Natural killer cell treated with Interleukin-12 subunit alpha and Interleukin-12 subunit beta and Interleukin-15 and Interleukin-18, amount 100 ng/mL, for 72 hours (primary cell): ENCODE measurements at places on chromosomes 11 and 22.

GRCh38 chr11:46564459-46564858 lies 29.4 kb downstream of the AMBRA1 start:
- no peak for DNase-seq

DNA sequence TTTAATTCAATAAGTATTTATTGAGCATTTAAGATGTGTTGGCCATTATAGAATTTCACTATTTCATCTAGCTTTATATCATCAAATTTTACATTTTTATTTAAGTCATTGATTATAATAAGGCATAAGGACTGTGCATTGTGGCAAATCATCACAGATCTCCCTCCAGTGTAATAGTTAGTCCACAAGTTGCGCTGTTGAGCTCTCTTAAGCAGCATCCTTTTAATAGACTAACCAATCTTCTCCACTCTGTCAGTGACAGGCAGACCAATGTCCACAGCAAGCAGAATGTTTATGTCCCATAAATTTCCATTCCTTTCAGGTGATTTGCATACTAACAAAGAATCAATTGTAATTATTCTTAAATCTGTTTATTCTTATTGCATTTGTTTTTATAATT lies 595.3 kb upstream of the CCDC90B start:
- DNase-seq = no peak

DNA sequence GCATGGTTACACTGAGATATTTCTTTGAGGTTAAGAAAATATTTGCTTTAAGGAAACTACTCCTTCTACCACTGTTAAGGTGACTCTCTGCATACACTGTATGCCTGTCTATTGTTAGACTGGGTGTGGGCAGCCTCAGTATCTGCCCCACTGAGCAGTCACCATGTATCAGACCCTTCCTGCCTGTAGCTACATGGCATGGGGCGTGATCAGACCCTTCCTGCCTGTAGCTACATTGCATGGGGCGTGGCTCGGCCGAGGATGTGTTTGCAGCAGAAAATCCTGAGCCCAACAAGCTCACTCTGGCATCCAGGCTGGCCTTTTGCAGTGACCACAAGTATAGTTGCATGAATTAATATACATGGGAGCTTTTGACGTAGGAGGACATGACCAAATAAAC lies 669.4 kb downstream of the OPCML start:
- no peak for DNase-seq

- DNase-seq = no peak
Observed at GRCh38 chr11:22957786-22958185, 97.5 kb upstream of the CCDC179 start.

- no peak for DNase-seq
Observed at GRCh38 chr11:121337740-121338272, 45.2 kb downstream of the SC5D start.

DNA sequence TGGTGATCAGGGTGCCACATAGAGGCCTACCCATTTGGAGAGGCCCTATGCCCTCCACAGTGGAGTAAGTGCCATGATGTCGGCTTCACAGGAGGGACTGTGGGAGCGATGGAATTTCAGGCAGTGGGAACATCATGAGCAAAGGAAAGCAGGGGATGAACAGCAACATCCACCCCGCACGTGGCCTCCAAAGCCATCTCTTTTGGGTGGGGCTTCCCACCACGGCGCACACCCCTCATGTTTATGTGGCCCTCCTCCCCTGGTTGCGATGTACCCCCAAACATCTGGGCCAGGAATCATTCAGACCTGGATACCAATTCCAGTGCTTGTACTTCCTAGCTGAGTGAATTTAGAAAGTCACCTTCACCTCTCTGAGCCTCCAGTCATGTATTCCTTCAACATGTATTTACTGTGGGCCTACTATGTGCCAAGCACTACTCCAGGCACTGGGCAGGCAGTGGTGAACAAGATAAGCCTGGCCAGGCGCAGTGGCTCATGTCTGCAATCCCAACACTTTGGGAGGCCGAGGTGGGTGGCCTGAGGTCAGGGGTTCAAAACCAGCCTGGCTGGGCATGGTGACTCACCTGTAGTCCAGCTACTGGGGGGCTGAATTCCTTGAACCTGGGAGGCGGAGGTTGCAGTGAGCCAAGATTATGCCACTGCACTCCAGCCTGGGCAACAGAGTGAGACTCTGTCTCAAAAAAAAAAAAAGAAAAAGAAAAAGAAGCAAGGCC lies 1.8 kb upstream of the MAFF start:
- no peak for DNase-seq

- DNase-seq = no peak
Observed at GRCh38 chr11:120603071-120603470, 91.5 kb downstream of the GRIK4 start.

DNA sequence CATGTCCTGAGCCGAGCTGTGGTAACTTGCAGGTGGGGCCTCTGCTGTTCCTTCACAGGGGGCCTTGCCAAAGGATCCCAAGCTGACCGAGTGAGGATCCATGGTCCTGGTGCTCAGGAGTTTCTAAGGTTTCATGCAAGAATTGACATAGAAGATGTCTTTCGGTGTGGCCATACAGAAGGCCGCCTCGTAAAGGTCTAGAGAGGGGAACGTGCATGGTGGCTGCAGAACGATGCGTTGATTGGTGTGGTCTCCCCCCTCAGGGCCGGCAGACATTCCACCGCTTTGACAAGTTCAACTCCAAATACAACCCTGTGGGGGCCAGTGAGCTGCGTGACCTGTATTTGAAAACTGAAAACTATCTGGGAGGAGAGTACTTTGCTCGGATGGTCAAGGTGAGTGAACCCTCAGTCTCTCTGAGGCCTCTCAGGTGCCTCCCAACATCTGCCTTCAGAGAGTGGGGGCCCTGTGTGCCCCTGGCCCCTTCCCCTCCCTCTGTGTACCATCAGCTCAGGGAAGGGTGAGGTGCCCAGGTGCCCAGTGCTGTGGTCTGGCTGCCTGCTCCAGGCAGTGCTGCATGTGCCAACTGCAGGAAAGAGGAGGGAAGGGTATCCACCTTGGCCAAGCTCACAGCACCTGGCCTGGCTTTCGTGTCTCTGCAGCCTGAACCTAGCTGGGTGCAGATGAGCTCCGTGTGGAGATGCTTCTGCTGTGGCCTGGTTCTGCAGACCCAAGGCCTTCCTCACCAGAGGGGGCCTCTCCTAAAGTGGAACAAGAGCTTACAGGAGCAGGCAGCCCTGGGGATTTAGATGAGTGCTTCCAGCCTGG lies 39.8 kb downstream of the AMPD3 start:
- peak; percentile 47 for DNase-seq

GRCh38 chr22:17120281-17120680 lies 879 bp downstream of the TMEM121B start:
- DNase-seq = peak; percentile 64

DNA sequence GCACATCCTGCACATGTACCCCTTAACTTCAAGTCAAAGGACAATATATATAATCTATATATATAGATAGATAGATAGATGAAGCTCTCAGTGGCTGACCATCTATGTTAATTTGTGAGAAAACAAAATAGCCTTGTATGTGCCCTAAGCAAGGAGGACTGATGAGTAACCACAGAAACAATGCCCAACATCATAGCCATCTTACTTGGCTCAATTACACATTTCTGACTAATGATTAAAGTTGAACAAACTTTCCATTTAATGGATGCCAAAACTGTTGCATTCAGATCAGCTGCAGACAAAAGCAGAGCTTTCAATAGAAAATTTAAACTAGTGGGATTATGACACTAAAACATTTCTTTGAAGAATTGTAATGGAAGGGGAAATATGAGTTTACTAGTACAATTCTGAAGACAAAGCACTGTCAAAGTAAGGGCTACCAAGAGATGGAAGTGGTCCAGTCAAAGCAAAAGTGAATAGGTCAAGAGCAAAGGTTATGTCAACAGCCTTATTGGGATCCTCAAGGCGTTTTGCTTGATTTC lies 1188.2 kb upstream of the RAG2 start:
- DNase-seq = no peak

DNA sequence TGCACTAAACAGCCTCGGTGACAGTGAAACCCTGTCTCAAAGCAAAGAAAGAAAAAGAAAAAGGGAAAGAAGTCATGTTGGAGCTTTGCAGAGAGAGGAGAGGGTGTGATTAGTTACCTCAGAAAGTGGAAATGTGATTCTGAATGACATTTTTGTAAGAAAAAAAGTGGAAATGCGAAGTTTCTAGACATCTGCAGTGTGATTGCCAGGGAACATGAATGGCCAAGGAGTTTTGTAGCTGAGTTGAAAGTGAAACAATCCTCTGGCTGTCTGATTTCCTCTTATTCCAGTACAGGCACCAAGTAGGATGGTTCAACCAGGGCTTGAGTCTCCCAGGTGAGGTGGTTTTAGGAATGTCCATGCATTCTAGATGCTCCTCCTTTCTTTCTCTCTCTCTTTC lies 17.8 kb upstream of the SYVN1 start:
- DNase-seq = no peak

DNA sequence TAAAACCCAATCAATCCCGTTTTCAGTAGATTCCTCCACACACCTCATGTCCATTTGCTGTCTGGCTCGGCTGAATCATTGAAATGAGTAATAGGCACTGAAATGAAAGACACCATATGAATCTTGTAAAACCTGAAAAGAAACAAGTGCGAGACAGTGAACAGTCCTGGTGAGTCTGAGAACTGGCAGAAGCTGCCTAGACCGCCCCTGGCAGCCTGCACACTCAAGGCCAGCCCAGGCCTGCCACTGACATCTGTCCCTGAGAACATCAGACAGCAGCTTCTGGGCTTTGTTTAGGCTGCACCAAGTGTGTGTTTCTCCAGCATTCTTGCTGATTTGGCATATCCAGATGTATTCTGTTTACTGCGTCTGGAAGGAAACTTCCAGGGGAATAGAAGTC lies 44.8 kb downstream of the ENDOD1 start:
- DNase-seq = no peak

DNA sequence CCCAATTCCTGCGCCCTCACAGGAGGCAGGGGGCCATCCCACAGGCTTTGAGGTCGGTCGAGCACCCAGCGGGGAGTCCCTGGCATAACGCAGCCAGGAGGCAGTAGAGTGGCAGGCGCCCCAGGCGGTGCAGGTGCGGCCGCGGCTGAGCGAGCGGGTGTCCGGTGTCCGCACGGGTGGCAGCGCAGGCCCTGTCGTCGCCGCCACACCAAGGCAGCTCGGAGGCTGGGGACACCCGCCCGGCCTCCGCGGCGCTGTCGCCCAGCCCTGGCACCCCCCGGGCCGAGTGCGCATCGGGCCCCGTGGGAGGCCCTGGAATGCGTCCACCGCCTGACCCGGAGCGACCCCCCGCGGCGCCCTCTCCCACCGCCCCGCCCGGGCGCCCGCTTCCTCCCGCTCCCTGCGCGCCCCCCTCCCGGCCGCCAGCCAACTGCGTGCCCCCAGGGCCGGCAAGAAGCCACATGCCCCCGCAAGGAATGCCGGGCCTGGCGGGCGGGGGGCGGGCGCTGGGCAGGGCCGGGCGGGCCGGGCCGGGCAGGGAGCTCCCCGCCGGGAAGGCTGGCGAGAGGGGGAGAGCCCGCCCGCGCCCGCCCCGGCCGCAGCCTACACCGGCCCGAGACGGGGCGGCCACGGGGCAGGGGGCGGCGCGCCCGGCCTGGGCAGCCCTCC lies 33.9 kb downstream of the PRDM11 start:
- no peak for DNase-seq
